ENCODE measurements at places on chromosomes 1 and 21.

GRCh38 chr1:171852272-171852671 is 11.0 kb downstream of the DNM3 start:
- peak; percentile 65 for DNase-seq

DNA sequence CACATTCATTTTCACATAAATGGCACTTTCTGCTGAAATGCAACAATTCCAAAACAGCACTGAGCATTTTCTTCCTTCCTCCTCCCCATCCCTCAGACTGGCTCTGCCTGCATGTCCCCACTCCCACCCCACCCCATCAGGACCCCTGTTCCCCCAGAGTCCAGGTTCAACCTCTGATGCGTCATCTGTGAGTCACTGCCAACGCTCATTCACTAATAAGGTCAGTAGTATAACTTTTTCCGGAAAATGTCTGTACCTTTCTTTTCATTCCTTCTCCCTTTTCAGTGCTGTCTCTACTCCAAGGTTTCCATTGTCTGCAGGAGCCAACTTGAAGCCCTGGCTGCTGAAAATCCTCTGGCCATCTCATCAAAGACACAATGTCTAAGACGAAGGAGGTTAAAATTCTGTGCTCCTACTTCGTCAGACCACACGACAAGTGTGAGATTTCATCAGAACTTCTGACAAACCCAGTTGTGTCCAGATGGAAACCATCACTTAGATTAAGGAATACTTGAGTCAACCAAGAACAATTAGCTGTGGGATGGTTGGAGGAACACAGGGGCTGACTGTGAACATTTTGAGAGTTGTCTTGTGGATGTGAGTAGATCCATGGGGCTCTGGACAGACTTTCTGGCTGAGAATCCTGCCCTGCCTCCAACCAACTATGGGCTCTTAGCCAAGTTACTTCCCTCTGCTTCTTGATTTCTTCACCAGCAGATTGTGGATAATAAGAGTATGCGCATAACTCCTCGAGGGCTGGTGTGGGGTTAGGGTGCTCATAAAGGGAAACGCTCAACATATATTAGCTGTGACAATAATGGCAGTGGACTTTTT is 35.6 kb upstream of the UTS2 start:
- no peak for DNase-seq

DNA sequence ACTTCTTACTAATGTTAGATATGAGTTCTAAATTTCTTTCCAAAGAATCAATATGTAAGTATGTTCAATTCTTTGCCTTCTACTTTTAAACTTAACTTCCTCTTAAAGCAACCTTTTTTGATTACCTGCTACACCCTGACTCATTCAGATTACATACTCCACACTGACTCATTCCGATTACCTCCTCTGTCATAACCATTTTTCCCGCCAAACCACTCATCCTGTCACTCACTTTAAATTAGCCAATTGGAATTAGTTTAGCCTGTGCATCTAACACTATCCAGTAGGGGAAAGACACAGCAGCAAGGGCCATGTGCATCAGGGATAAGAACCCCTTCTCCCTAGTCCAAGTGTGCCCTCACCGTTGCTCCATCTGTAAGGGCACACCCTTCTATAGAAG is 815.5 kb downstream of the BRINP3 start:
- DNase-seq: no peak

- no peak for DNase-seq
Observed at GRCh38 chr1:175364424-175365076, 172.0 kb upstream of the KIAA0040 start.

Measured in GM03348 (cell line).